ENCODE measurements at places on chromosomes 3 and 15.

DNA sequence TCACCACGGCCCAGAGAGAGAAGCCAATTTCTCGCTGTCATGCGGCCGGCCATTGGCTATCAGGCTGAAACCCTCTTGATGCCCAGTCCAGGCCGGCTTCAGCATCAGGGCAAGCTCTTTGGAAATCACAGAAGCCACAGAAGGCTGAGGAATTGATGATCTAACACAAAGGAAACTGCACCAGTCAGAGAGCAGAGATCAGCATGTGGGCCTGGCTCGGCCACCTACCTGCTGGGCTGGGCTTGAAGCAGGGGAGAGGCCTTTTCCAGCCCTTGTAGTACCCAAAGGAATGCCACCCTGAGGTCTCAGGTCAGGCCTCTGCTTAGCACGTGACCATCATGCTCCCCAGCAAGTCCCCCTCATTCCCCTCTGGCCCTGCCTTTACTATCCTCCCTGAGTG is 119.1 kb downstream of the TLE3 start:
- DNase-seq, result no peak

GRCh38 chr3:50515565-50516439 is 12.4 kb upstream of the CACNA2D2 start:
- DNase-seq, result peak; percentile 90

DNA sequence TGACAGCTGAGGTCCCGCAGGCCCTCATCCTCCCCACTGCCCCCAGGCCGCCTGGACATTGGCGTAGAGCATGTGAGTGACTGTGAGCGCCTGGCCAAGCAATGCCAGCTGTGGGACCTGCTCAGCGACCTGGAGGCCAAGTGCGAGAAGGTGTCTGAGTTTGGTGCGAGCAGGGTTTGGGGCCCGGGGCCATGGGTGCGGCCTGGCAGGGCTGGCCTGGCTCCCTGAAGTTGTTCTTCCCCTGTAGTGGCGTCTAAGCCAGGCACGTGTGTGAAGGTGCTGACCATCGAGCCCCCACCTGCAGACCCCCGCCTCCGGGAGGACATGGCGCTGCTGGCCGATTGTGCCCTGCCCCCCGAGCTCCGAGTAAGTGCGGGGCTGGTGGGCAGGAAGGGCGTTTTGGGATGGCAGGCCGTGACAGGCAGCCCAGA is 4.2 kb downstream of the ABTB1 start:
- DNase-seq, result no peak

- no peak for DNase-seq
Measured at GRCh38 chr3:94596887-94597566, 534.2 kb downstream of the NSUN3 start.

- DNase-seq, result no peak
Measured at GRCh38 chr3:15267502-15267901, 61.5 kb downstream of the CAPN7 start.

- no peak for DNase-seq
Measured at GRCh38 chr3:18791752-18792151, 356.6 kb upstream of the KCNH8 start.

DNA sequence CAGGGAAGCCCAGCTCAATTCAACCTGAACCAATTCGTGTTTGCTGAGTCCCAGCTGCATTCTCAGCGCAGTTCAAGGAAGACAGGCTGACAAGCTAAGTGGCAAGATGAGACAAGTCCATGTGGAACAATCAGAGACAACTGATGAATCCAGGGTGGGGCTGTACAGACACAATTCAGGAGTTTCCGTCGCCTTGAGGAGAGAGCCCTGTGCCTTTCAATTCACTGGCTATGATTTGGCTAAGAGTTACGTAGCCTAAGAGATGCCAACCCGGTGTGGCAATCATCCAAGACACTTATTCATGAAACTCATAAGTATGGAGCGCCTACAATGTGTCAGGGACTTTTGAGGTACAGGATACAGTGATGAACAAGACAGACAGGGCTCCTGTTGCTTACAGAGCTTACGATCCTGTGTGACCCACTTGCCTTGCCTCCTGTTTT is 15.5 kb upstream of the ZBED2 start:
- DNase-seq, result peak; percentile 18

- peak; percentile 81 for DNase-seq
Measured at GRCh38 chr3:14216257-14217048, 37.8 kb downstream of the LSM3 start.

- no peak for DNase-seq
Measured at GRCh38 chr3:146912241-146913015, 307.3 kb upstream of the PLSCR5 start.

DNA sequence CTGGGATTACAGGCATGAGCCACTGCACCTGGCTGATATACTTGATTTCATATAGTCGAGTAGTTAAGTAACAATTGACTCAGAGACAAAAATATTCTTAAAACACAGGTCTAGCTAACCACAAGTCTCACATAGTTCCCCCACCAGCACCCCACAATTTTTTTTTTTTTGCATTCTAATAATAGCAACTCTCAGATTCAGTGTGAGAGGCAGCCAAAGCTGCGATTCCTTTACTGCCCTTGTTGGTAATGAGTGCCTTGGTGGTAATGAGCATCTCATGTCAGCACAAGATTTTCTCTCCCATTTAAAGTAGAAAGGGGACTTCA is 72.5 kb downstream of the WWTR1 start:
- DNase-seq, result no peak

GRCh38 chr3:38170722-38171121 is 5.4 kb downstream of the OXSR1 start:
- no peak for DNase-seq

DNA sequence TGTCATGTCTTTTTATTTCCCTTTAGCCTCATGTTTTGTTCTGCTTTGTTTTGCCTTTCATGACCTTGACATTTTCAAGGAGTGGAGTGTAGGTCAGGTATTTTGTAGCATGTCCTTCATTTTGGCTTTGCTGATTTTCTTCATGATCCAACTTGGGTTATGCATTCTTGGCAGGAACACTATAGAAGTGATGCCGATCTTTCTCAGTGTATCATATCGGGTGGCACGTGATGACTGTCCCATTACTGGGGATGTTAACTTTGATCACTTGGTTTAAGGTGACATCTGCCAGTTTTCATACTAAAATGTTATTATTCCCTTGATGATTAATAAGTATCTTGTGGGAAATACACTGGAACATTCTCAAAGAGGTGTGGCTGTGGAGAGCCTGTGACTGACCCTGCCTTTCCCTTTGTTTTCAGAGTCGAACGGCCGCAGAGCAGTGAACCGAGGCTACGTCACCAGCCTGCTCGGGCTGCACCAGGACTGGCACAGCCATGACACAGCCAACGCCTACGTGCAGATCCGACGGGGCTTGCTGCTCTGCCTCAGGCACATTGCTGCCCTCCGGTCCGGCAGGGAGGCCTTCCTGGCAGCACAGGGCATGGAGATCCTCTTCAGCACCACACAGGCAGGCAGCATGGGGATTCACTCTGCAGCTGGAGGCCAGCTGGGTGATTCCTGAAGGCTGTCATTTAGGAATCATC is 167.7 kb downstream of the AGBL1 start:
- DNase-seq, result no peak

DNA sequence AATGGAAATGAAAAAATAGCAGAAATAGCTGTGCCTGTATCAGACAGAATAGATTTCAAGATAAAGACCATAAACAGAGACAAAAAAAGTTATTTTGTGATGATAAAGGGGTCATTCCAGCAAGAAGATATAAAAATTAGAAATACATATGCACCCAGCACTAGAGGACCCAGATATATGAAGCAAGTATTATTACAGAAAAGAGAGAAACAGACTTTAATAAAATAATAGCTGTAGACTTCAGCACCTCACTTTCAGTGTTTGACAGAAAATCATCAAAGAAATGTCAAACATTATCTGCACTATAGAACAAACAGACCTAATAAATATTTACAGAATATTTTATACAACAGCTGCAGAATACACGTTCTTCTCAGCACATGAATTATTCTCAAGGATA is 783.7 kb downstream of the PLOD2 start:
- no peak for DNase-seq

Measured in kidney (tissue), 22 donors.